ENCODE measurements at places on chromosomes 2 and 18.

DNA sequence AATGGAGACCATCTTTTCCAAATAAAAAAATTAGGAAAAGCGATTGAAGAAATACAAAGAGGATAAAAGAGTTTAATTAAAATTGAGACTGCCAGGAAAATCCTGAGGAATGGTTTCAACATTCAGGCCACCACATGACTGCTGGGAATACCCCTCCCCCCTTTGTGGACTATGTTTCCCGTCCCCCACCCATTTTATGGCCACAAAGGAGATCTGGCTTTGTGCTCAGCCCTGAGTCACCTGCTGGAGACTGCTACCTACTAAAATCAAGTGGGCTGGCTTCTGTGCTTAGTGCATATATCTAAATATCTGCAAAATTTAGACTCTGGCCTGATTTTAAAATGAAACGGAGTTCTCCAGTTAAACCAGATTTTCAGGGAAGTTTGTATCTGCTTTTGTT lies 10.1 kb downstream of the RND3 start:
- no peak for DNase-seq

GRCh38 chr2:117536139-117536538 lies 278.4 kb upstream of the DDX18 start:
- DNase-seq, result no peak

DNA sequence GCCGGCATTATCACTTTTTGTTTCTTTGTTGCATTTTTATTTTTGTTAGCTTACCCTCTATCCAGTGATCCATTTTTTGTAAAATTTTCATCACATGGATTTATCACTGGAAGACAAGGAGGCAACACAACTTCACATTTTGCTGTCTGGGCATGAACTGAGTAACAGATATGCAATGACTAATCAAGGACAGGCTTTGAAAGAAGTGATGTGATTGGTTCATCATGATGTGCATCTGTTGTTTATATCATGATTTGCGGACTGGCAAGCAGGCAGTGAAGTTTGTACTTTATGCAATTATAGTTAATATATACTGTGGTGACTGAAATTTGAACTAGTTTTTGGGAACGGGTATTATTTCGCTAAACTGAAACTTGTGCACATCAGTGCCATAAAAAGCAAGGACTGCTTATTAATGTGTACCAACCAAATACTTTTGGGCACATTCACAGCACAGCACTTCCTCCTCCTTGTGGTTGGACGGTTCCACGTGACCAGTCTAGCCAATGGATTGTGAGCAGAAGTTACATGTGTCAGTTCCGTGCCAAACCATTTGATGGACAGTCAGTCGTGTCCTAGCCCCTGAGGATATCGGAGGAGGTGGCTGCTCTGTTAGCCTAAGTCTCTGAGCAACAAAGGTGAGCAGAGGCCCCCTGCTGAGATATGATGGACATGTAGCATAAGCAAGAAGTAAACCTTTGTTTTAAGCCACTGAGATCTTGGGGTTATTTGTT lies 201.4 kb upstream of the SIX2 start:
- peak; percentile 44 for DNase-seq

GRCh38 chr2:165202239-165202638 lies 1.6 kb downstream of the SCN3A start:
- DNase-seq, result no peak

DNA sequence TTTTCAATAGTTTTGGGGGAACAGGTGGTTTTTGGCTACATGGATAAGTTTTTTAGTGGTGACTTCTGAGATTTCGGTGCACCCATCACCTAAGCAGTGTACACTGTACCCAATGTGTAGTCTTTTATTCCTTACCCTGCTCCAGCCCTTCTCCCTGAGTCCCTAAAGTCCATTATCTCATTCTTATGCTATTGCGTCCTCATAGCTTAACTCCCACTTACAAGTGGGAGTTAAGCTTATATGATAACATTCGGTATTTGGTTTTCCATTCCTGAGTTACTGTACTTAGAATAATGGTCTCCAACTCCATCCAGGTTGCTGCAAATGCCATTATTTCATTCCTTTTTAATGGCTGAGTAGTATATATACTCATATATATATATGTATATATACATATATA lies 90.9 kb upstream of the ACSL3 start:
- DNase-seq, result no peak

DNA sequence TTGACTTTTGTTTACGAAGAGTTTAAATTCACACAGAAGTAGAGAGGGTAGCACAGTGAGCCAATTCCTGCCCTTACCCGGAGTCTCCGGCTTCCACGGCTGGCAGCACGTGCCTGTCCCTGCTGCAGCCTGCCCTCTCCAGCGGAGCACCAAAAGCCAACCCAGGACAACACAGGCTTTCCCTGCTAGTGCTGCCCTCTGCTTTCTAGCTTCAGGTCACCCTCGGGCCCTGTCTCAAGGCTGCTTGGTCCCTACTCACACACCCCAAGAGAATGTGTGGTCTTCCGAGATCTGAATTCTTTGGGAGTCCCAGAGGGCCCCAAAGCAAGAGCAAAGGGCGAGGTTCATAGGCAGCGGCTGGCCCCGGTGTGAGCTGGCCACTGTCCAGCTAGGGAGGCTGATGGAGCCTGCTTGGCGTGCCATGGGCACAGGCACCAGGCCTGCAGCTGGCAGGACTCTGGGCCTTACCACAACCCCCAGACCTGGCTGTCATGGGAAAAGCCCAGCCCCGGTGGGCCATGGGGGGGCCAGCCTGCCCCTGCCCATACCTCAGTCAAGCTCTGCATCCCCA lies 7.0 kb upstream of the HS6ST1 start:
- no peak for DNase-seq

- DNase-seq, result no peak
These were observed 321.6 kb downstream of the DSEL start for GRCh38 chr18:67194886-67195285.

DNA sequence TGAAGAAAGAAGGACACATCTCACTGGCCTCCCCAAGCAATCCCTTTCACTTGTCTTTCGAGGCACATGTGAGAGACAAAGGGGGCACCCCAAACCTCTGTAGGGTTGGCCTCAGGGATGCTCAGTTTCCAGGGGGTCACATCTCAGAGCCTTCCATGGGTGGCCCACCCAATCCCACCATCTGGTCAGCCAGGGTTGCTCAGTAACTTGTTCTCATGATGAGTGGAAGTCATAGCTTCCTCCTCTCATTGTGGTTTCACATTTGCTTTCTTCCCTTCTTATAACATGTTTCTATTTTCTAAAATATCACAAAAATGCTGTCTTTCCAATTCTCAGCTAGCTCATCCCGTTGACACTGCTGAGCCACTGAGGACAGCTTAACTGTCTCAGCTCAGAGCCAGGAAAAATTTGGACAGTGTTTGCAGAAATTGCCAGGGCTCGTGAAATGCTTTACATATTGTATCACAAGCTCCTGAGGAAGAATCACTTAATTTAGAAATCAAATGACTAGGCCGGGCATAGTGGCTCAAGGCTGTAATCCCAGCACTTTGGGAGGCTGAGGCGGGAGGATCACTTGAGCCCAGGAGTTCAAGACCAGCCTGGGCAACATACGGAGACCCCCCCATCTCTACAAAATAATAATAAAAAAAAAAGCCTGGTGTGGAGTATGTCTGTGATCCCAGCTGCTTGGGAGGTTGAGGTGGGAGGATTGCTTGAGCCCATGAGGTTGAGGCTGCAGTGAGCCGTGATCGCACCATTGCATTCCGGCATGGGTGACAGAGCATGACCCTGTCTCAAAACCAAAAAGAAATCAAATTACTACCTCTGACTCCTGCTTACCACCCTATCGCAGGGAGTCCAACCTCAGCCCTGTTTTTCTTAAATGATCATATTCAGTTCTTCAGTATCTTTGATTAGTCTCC lies 129.3 kb downstream of the PRKCE start:
- DNase-seq, result no peak

DNA sequence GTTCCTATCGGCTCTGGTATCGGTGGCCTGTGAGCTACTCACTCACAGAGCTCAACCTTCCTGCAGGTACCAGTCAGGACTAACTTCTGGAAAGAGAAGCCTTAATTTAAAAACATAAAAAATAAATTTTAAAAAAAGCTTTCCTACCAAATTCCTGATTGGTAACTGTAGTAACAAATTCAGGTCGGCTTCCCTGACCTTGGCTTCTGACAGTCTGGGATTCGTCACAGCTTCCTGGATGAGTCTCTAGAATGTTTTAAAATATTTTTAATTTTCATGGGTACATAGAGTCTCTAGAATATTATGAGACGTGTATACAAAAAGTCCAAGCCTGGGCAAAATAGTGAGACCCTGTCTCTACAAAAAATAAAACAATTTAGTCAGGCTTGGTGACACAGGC lies 45.0 kb upstream of the MTCL1 start:
- no peak for DNase-seq
